ENCODE measurements at places on chromosomes 7 and 10. TPM values are rescaled to one million over a fixed set of nuclear protein-coding genes. Genes with fewer than 3 reads are reported as not detected.

GRCh38 chr7:18213652-18214051 lies 186.0 kb upstream of the PRPS1L1 start:
- peaks cover 3% of the 10 kb centered on the region for H3K27me3 ChIP-seq
- H3K4me1 ChIP-seq, result no peaks in the 10 kb centered on the region
- no peak overlapping the region for H3K4me3 ChIP-seq
- no peak for DNase-seq
- H3K27ac ChIP-seq, result no peak overlapping the region
- H3K36me3 ChIP-seq, result no peaks in the 10 kb centered on the region

- no peak for DNase-seq
- no peaks in the 10 kb centered on the region for H3K27me3 ChIP-seq
- peaks cover 7% of the 10 kb centered on the region for H3K4me1 ChIP-seq
- no peak overlapping the region for H3K4me3 ChIP-seq
Measured at GRCh38 chr10:35184527-35185171, 58.0 kb downstream of the CREM start.

DNA sequence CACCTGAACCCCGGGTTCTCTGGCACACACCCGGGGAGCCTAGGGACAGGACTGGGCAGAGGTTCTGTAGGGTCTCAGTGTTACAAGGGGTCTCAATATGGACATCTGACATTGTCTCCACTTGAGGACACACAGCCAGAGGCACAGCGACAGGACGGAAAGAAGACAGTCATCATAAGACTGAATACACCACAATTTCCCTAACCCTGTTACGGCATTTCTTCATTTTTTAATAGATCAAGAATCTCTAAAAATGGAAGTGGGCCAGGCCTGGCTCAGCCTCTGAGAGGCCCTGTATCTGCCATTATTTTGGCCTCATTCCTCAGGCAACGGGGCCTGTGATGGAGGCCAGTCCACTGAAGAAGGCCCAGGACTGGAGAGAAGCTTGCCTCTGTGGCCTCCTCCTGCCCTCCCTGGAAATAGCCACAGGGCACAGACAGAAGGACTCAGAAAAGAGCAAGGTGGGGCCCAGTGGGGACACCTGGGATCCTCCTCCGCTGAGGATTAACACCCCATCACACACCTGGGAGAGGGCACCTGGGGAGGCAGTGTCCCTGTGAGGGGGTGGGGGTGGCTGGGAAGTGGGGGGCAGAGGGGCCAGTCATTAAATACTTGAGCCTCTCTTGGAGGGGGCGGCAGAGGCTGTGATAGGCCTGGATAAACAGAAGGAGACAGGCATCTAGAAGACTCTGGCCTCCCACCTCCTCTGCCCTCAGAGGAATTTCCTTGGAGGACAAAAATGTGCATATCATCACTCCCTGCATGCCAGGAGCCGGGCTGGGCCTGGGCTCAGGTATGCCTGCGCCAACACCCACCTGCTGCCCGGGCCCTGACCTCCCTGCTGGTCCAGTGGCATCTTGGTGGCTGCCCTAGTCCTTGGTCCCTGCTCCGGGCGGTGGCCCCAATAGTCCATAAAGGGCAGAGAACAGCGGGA lies 8.0 kb downstream of the SPOCK2 start:
- H3K4me3 ChIP-seq, result peak overlapping the region; percentile 19
- no peaks in the 10 kb centered on the region for H3K27me3 ChIP-seq
- H3K36me3 ChIP-seq, result peaks cover 57% of the 10 kb centered on the region
- H3K4me1 ChIP-seq, result peaks cover 84% of the 10 kb centered on the region

- no peak overlapping the region for H3K4me3 ChIP-seq
- H3K4me1 ChIP-seq, result no peaks in the 10 kb centered on the region
- DNase-seq, result no peak
- H3K27ac ChIP-seq, result no peak overlapping the region
Measured at GRCh38 chr7:135322571-135323340, 89.1 kb downstream of the STRA8 start.

DNA sequence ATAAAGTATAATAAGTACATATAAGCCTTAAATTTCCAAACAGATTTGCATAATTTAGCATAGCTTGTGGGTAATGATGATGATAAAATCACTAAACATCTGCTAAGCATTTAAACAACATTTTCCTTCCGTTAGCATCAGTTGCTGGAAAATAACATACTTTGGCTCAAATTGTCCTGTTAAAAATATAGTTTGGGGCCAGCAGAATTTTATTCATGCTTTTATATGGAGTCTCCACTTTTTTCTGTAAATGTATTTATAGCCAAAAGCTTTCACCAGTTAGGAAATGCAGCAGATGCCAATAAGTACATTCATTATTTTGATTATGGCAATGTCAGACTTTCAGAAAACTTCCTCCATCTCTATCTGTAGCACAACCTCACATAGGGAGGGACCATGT lies 107.2 kb downstream of the CNTNAP2 start:
- no peaks in the 10 kb centered on the region for H3K4me1 ChIP-seq
- DNase-seq, result no peak
- H3K4me3 ChIP-seq, result no peak overlapping the region
- no peak overlapping the region for H3K27ac ChIP-seq

NRAP gene
- not detected for total RNA-seq

- H3K4me1 ChIP-seq, result no peaks in the 10 kb centered on the region
- no peak overlapping the region for H3K4me3 ChIP-seq
- no peak for DNase-seq
- H3K27me3 ChIP-seq, result no peaks in the 10 kb centered on the region
- no peaks in the 10 kb centered on the region for H3K36me3 ChIP-seq
- no peak overlapping the region for H3K27ac ChIP-seq
Measured at GRCh38 chr7:24024276-24025068, 259.5 kb upstream of the NPY start.

DNA sequence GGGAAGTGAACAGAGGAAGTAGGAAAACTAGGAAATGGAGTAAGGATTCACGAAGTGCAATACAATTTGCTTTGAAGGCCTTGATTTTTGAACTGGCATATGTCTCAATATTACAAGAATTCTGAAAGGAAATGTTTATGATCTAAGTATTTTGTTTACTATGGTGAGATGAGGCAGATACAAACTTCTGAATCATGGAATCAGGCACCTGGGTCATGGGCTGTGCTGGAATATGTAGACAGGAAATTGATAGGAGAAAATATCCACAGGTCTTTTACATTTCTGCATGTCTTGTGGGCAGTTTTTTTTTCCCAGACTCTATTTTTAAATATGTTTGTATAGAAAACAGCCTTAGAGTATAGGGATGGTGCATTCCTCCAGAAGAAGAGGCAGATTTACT lies 117.1 kb downstream of the PPP1R3A start:
- no peak for DNase-seq
- H3K27ac ChIP-seq, result no peak overlapping the region
- no peaks in the 10 kb centered on the region for H3K4me1 ChIP-seq
- H3K4me3 ChIP-seq, result no peak overlapping the region
- H3K27me3 ChIP-seq, result no peaks in the 10 kb centered on the region

PKD2L1 gene
- total RNA-seq, result not detected

GRCh38 chr7:37765872-37766525 lies 82.4 kb upstream of the NME8 start:
- H3K27me3 ChIP-seq, result peaks cover 10% of the 10 kb centered on the region
- no peak overlapping the region for H3K27ac ChIP-seq
- DNase-seq, result no peak
- H3K4me1 ChIP-seq, result peaks cover 10% of the 10 kb centered on the region

GRCh38 chr7:81487516-81487915 lies 282.3 kb downstream of the HGF start:
- H3K27me3 ChIP-seq, result no peaks in the 10 kb centered on the region
- no peaks in the 10 kb centered on the region for H3K36me3 ChIP-seq
- no peaks in the 10 kb centered on the region for H3K4me1 ChIP-seq
- H3K4me3 ChIP-seq, result no peak overlapping the region

All from activated CD4-positive, alpha-beta T cell treated with anti-CD3 and anti-CD28 coated beads, Interleukin-2, amount 10 ng/mL, durations not matched to agents 7 days and 5 days (primary cell).